Placental epithelial cell (primary cell): ENCODE measurements at places on chromosomes 16 and 17. TPM values are rescaled to one million over a fixed set of nuclear protein-coding genes. Genes with fewer than 3 reads are reported as not detected.

CORO7 gene
- total RNA-seq = 11.8 and 19.8 TPM in 2 replicates

GUCY2D gene
- not detected in 2 replicates for total RNA-seq

UBALD1 gene
- total RNA-seq = 18.5 and 19.6 TPM in 2 replicates

NPB gene
- 0.33 and 0.39 TPM in 2 replicates for total RNA-seq

CCDC154 gene
- 0.33 and 0.39 TPM in 2 replicates for total RNA-seq
